Stimulated activated CD8-positive, alpha-beta memory T cell treated with anti-CD3 and anti-CD28 coated beads, Interleukin-15, amount 100 ng/mL, for 48 hours (primary cell): ENCODE measurements at places on chromosomes 12 and 14.
A peak's percentile ranks its signal among the peaks of the same experiment; 100 is the strongest.

DNA sequence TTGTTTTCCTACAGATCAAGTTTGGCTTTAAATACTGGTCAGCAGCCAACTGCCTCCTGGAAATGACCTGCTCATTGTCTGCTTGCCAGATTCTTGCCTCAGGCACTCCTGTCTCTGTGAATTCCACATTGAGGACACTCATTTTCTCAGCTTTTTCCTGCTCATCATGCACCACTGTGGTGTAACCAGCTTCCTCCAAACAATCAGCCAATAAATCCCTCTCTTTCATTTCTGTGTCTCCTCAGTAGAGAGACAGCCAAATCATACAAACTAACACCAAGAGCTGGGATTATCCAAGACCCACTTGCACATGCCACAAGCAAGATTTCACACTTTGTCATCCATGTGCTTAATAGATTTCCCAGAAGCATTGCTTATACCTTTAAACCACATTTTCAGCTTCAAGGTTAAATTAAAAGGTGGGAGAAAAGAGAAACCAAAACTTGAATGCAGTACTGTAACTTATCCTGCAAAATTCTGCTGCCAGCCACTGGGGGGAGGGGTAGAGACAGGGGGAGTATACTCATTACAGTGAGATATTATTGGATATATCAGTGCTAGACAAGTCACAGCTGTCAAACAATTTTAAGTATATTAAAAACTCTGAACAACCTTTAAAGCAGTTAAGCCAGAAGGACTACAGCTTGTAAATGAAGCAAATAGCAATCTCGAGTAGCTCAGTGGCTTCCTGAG lies 105.0 kb downstream of the PPP2R5E start:
- DNase-seq = no peak

DNA sequence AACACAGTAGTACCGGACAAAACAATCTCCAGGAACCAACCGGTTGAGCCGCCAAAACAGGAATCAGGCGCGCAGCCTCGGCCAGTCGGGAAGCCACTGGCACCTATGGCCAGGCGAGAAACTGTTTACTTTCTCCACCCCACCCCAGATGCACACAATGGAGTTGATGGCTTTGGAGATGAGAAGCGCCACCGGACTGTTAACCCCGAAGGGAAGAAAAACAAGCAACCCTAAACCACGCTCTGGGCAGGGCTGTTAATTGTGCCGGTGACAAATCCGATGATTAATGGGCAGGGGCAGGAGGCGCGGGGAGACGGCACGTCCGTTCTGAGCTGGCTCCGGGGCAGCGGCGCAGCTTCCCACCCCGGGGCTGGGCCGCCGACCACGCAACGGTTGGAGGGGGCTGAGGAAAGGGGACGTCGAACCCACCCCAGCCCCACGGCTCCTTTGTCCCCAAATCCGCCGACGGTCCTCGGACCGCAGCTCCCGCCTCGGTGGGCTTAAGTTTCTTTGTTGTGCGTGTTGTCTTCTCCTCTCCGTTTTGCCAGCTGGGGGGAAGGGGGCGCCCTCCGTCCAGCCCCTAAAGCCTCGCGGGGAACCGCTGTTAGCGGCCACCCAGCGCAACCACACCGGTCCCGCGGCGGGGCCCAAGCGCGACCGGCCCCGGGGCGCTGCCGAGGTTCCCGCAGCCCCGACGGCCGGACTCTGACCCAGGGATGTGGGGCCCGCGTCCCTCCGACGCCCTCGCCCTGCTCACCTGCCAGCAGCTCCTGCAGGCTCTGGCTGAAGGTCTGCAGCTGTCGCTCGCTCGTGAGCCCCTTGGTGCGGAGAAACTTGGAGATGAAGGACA lies 790 bp downstream of the BTG1 start:
- DNase-seq = peak; percentile 41

GRCh38 chr12:5013266-5013730 lies 30.4 kb upstream of the KCNA5 start:
- DNase-seq = no peak

DNA sequence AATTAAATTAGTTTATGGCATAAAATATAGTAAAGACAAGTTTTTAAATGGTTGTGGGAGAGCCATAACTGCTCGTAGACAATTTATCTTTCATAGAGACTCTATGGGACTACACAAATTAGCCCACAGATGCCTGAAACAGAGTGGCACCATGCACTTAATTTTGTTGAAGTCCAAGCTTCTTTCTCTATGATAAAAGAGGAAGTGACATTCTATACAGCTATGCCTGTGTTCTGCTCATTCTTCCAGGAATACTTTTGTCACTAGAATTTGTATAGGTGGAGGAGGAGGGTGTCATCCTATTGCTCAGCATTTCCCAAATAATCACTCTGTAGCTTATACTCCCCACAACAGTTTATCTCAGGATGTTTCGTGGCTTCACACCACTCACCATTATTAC lies 43.7 kb upstream of the KICS2 start:
- DNase-seq = no peak

DNA sequence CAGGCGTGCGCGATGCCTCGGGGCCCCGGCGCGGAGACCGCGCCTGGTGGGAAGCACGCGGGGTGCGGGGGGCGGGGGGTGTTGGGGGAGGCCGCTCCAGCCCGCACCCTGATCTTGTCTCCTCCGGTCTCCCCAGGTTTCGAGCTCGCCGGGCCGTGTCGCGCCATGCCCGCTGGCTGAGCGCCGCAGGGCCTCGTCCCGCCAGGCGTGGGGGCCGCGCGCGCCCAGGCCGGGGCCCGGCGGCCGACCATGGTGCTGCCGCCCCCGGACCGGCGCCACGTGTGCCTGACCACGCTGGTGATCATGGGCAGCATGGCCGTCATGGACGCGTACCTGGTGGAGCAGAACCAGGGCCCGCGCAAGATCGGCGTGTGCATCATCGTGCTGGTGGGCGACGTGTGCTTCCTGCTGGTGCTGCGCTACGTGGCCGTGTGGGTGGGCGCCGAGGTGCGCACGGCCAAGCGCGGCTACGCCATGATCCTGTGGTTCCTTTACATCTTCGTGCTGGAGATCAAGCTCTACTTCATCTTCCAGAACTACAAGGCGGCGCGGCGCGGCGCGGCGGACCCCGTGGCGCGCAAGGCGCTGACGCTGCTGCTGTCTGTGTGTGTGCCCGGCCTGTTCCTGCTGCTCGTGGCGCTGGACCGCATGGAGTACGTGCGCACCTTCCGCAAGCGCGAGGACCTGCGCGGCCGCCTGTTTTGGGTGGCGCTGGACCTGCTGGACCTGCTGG lies 2.4 kb downstream of the TMEM121 start:
- no peak for DNase-seq

DNA sequence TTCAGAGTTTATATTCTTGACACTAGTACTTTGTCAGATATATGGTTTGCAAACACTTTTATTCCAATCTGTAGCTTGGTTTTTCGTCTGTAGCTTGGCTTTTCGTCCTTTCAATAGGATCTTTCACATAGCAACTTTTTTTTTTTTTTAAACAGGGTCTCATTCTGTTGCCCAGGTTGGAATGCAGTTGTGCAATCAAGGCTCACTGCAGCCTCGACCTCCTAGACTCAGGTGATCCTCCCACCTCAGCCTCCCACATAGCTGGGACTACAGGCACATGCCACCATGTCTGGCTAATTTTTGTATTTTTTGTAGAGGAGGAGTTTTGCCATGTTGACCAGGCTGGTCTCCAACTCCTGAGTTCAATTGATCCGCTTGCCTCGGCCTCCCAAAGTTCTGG lies 460.4 kb upstream of the SOX5 start:
- no peak for DNase-seq

DNA sequence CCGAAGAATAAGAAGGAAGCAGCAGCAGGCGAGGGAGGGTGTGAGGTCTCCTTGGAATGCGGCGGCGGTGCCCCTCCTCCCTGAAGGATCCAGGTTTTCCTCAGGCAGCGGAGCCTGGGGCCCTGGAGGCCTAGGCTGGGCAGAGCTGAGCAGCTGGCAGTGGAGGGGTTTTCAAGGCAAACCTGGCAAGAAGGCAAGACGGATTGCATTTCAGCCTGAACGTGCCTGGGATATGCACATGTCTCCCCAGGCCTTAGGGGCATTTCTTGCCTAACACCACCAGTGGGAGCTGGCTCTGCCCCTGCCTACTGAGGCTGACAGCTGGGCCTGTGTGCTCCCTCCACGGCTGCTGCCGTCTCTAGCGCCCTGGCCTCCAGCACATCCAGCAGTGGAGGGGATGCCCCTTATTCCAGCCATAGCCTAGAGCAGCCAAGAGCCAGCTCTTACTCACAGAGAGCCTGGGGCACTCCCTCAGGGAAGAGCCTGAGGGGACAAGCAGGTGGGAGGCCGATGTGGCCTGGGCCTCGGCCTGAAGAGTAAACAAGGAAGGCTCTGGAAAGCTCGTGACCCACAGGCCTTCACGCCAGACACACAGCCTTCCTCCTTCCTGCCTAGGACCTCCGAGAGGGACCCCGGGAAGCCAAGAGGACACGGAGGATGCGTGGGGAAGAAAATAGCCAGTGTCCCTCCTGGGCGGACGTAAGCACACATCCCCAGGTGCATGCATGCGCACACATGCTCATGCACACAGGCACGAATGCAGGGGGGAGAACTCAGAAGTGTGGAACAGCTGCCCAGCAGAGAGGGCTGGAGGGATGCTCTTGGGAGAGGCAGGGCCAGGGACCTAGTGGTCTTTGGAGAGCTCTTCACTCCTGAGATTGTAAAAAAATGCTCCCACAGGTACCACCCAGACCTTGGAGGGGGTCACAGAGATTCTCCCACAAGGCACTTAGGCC lies 23.0 kb upstream of the EIF2B2 start:
- no peak for DNase-seq

DNA sequence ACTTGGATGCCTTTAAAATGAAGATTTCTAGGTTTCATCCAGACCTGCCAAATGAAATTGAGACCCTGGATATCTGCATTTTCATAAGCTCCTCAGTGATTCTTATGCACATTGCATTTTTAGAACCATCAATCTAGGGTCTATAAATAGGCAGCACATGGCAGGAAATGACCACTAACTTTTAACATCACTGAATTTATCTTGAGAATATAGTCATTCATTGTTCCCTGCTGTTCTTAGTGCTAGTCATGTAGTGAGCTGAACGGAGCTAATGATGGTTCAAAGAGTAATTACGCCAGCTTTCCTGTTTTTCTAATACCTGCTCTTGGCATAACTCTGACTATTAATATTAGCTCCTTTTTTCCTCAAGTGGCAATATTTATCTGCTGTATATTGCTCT lies 91.6 kb downstream of the TPH2 start:
- DNase-seq = no peak

GRCh38 chr14:24712374-24712773 lies 78.4 kb upstream of the GZMB start:
- no peak for DNase-seq

DNA sequence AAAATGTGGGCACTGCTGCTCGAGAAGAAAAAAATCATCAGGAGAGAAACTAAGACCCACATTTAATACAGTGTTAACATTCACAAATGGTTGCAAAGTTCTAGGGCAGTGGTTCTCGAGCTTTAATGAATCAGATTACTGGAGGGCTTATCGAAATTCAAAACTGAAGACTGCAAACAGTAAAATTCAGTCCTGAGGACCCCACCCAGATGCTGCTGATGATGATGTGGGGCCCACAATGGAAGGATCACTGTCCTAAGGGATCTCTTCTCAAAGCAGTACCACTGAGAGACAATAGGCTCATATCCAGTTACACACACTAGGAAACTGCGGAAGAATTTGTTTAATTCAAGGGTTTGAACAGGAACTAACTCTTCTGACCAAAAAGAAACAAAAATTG lies 31.4 kb downstream of the DICER1 start:
- DNase-seq = no peak

- DNase-seq = no peak
Measured at GRCh38 chr12:114767906-114768722, 84.1 kb upstream of the TBX3 start.

DNA sequence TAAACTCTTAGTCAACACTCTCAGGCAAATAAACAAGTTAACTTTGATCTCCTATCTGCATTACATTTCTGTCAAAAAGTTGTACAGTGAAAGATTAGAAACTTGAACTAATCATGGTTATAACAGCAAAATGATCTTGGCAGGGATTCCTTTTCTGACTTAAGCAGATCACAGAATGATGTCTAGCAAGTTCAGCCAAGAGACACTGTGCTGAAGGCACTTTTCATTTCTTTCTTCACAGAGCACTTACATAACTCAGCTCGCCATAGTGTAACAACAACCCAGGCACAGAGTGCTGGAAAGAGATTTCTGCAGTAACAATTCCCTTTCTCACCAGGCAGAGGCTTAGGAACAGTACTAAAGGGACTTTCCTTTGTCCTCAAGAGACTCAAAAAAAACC lies 19.6 kb upstream of the CSRP2 start:
- no peak for DNase-seq

GRCh38 chr12:5691943-5692342 lies 253.1 kb downstream of the ANO2 start:
- DNase-seq = no peak
